ENCODE measurements at places on chromosomes 11 and 22.

DNA sequence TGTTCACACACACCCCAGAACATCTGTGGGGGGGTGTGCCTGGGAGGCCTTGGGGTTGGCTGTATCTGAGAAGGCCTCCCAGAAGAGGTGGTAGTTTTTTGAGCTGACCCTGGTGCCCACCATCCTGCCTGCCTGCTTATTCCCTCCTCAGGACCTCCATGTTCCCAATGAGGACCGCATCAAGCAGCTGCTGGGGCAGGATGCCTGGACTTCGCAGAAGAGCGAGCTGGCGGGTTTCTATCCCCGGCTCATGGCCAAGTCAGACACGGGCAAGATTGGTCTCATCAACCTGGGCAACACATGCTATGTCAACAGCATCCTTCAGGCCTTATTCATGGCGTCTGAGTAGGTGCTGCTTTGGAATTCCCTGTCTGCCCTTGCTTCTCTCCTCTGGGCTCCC lies 17.0 kb downstream of the USP35 start:
- DNase-seq = no peak

- no peak for DNase-seq
Measured at GRCh38 chr11:44623731-44624491, 58.4 kb downstream of the CD82 start.

GRCh38 chr11:120643284-120643683 lies 131.7 kb downstream of the GRIK4 start:
- no peak for DNase-seq

DNA sequence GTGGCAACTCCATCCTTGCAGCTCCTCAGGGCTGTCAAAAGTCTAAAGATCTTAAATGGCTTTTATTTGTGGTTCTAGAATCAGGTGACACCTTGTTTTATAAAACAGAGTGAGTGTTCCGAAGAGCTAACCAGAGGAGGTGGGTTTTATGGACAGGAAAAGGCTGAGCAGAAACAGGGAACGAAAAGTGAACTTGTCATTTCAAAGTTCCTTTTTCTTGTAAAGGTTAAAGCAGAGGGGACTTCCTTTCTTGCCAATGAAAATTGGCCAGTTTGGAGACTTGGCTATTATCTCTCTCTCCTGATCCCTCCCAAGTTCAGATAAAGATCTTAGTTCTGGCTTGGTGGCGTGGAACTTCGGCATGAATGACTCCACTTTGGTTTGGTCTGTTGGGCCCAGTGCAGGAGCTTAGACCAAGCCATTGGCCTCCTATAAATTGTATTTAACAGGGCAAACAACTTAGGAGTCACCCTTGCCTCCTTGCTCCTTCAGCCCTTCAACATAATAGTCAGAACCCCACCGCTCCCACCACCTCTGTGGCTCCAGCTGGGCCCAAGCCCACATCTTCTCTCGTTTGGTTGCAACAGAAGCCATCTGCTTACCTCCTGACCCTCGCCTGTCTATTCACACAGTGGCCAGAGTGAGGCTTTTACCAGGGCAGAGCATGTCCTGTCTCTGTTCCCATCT lies 102.4 kb upstream of the THY1 start:
- DNase-seq = no peak

DNA sequence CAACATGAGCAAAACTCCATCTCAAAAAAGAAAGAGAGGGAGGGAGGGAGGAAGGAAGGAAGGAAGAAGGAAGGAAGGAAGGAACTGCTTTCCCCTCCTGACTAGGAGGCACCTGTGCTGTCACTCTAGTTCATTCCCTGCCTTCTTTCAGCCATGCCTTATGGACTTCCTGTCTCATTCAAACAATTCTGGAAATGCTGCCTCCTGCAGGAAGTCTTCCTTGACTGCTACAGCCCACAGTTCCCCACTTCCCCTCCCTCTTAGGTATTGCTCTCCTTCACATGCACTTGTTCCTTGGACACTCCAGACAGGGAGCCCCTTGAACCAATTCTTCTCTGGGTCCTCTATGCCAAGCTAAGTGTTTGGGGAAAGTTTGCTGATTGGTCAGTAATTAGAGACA lies 31.6 kb upstream of the WNT11 start:
- no peak for DNase-seq

- no peak for DNase-seq
Measured at GRCh38 chr22:22703715-22704114, 59.3 kb downstream of the GGTLC2 start.

GRCh38 chr11:22690871-22691270 lies 24.5 kb downstream of the GAS2 start:
- no peak for DNase-seq

DNA sequence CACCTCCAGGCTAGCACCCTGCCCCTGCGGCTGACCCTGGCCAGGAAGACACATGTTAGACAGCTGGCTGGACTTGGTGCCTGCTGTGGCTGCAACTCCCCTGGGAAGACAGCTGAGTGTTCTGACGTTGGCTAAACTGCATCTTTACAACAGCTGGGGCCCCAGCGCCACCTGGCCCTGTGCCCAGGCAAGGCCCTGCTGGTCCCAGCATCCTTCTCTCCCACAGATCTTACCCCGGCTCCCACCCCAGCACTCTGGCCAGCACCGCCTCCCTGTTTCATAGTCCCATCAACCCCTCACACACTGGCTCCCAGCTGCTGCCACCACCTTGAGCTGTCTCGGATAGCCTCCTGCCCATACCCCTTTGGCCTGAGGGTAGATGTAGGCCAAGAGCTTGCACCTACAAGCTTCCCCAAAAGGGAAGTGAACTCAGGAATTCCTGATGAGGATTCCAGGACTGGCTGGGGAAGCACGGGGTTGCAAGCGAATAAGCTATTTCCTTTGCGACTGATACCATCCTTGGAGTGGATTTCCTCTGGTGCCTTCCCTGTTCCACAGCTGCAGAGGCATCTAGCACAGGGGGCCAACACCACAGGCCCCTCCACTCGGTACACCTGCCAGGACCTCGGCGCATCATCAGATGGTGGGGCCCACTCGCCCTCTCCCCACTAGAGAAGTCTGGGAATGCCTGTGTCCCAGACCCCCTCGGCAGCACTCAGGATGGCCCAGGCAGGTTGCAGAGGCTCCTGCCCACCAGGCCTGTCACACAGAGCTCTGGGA lies 28.5 kb downstream of the RSPH14 start:
- no peak for DNase-seq

- no peak for DNase-seq
Measured at GRCh38 chr22:48838846-48839730, 988.6 kb downstream of the BRD1 start.

GRCh38 chr11:36455658-36456111 lies 54.4 kb downstream of the TRAF6 start:
- no peak for DNase-seq

DNA sequence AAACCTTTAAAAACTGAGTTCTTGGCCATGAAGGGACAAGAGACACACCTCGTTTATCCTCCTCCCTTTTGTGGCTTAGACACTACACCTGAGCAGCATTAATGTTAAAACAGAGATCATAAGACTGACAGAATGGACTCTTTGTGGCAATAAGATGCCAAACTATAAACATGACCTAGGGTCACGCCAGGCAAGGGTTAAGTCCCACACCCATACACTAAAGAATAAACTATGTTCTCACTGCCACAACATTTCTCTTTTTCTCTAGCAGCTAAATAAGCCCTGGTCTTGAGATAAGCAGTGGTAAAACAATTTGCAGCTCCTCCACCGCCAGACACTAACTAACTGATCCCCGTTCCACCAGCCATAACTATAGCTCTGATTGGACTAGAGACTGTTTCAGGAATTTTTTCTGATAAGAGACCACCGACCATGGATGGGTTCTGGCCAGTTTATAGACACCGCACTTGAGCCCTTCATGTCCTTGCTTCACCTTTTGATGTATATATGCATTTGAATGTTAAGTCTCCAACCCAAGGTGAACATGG lies 4.9 kb upstream of the SLCO2B1 start:
- DNase-seq = no peak

- DNase-seq = no peak
Measured at GRCh38 chr11:115555336-115556090, 51.3 kb upstream of the CADM1 start.

GRCh38 chr11:134034496-134035381 lies 34.1 kb upstream of the JAM3 start:
- DNase-seq = no peak

- DNase-seq = no peak
Measured at GRCh38 chr22:40960145-40960544, 9.0 kb downstream of the RBX1 start.

DNA sequence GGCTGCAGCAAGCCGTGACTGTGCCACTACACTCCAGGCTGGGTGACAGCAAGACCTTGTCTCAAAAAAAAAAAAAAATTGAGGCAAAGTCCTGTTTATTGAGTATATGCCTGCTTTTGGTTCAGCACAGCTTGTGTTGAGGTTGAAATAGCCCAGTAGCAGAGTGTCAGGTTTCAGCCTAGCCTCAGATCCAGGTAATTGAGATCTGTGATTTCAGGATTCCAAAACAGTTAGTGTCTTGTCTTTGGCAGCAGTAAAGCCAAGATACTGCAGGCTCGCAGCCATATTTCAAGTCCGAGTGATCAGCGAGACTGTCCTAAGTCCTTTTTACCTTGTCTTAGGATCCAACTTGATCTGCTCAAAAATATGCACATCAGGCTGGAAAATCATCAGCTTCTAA lies 27.0 kb downstream of the CUL5 start:
- DNase-seq = no peak

DNA sequence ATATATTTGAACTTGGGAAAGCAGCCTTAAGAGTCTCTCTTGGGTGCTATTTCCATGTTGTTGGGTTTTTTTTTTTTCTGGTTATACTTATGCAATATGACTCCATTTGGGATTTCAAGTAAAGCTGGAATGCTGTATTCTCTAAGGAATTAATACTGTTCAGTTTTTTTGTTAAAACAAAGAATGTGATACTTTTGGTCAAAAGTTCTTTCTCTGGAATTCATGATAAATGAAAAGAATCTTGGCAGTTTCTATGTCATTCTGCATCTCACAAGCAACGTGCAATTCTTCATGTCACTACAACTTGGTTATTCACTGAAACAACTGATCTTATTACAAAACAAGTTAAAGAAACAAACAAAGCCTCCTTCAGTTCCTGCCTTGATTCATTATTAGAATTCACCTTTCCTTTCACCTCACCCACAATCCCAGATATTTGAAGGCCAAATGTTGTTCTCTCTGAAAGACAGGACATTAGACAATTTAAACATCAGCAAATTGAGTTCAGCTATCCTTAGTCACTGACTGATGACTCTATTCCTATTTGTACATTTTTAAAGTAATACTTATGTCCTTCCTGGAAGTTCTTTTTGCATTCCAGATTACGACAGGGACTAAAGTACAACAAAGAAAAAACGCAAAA lies 176.2 kb downstream of the SBF2 start:
- DNase-seq = no peak

DNA sequence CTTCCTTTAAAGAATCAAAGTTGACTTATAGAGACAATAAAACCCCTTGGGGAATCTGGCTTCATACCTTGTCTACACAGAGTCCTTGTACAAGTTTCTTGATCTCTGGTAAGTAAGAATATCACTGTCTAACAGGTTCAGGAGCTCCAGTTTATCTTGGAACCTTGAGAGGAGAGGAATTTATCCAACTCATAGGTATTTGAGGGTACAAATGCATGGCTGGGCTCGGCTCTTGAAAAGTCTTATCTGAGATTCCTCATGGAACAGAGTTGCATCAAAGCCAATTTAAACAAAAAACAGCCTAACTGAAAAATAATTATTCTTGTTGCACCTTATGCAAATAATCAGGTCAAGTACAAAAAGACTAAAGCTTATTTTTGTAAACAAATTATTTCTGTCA lies 33.4 kb downstream of the CARD18 start:
- no peak for DNase-seq

DNA sequence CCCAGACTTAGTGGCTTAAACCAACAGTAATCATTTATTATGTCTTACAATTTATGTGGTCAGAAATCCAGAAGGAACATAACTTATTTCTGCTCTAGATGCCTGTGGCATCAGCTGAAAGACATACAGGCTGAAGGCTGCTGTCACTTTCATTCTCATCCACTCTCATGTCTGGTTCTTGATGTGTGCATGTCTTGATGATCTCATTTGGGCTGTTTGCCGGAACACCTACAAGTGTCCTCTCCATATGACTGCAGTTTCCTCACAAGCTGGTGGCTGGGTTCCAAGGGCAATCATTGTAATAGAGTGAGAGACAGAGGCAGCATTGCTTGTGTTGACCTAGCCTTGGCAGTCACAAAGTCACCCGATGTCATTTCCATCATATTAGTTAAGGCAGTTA lies 1375.9 kb upstream of the RAG2 start:
- DNase-seq = no peak

DNA sequence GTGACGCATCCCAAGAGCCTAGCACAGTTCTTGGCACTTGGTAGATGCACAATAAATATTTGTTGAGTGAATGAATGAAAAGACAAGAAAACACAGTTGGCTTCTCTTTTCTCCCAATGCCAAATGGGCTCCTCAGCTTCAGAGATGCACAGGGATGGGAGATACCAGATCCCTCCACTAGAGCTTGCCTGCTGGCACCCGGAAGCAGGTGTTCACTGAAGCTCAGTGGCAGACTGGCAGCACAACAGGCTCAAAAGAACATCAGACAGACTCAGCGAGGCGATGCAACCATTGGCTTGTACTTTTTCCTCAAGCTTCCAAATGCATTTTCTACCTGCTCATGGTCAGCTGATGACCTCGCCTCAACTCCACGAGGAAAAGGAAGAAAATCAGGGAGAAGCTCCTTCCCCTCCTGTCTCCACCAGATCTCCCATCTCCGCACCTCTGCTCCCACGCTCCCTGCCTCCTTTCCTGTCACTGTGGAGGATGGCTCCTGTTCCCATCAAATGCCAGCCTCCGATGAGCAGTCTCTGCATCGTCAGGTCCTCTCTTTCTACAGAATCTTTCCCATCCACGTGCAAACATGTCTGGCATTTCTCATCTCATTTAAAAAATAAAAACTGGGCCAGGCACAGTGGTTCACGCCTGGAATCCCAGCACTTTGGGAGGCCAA lies 5.8 kb downstream of the RAPSN start:
- no peak for DNase-seq

DNA sequence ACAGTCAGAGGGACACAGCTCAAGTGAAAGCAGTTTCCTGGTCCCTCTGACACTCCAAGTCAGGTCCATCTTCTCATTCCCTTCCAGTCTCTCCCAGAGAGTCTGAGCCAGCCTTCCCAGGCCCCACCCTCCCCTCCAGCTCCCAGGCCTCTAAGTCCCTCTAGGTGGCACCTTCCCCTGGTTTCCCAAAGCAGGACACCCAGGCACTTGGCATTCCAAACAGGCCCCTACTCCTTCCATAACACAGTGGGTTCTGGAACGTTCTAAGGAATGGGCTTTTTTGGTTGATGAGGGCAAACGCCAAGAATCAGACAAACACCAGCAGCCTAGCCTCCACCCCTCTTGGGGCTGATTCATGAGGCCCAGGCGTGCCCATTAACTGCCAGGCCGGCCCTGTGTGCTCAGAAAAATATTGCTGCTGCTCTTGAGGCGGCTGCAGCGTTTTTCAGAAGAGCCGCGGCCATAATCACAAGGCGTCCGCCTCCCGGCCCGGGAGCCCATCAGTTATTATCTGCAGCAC lies 418.7 kb downstream of the SOX6 start:
- no peak for DNase-seq

GRCh38 chr11:59154610-59155009 lies 12.0 kb downstream of the FAM111A start:
- no peak for DNase-seq

GRCh38 chr11:46913484-46913883 lies 4.9 kb downstream of the LRP4 start:
- DNase-seq = no peak

GRCh38 chr11:48005136-48005535 lies 24.8 kb downstream of the PTPRJ start:
- DNase-seq = no peak

GRCh38 chr11:105164208-105164607 lies 24.6 kb upstream of the CARD18 start:
- no peak for DNase-seq

Data from stimulated activated CD4-positive, alpha-beta T cell treated with anti-CD3 and anti-CD28 coated beads, Interleukin-1b, Interleukin-23, amount 100 ng/mL, for 24 hours (primary cell).